Stimulated activated CD4-positive, alpha-beta T cell treated with anti-CD3 and anti-CD28 coated beads, Interleukin-1b, Interleukin-23, amount 100 ng/mL, for 1 hour (primary cell): ENCODE measurements at places on chromosomes 5 and 9.

- DNase-seq, result no peak
Measured at GRCh38 chr9:135951889-135952663, 9.1 kb downstream of the UBAC1 start.

- DNase-seq, result no peak
Measured at GRCh38 chr5:125484742-125485641, 738.6 kb upstream of the ZNF608 start.

DNA sequence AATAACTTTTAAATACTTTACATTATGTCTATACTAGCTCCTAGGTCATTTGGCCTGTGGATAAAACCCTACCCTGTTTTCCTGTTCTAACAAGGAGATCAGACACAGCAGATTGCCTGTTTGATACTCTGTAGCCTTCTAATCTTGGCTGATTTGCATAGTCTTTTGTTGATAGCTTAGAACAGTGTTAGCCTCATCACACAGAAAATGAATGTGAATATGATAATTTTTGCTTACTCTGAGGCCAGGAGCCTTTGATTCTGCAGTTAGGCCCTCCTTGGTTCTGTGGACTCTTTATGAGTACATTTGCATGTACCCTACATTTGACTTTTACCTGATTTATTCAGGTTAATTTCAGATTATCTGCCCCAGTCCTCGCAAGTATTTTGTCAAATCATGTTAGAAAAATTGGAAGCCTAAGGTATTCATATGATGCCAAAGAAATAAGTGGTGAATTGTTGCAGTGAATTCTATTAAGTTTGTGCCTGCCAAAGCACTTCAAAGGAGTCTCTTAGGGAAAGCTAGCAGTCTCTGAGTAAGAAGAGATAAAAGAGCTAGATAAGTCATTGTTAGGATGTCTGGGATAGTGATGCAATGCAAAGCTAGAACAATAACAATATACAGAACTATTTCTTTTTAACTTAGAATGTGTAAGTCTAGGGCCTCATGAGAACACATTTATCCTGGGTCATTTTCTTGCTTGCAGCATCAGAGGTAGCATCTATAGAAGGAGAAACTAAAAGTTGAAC is 56.4 kb downstream of the SCAMP1 start:
- no peak for DNase-seq

- DNase-seq, result no peak
Measured at GRCh38 chr9:131524665-131525315, 6.3 kb downstream of the UCK1 start.

DNA sequence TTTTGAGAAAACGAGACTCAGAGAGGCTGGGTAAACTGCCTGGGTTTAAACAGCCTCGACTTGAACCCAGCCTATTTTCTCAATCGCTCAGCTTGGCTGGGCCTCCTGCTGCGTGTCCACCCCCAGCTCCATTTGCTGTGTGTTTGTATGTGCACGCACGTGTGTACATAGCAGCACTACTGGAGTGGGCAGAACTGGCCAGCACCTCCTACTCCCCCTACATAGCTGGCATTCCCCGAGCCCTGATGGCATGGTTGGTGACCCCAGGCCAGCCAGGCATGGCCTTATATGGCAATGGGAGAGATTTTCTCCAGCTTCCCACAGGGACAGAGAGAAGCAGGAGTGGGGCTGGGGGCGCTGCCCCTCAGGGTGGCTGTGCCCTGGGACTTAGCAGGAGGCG is 4.1 kb downstream of the AIF1L start:
- no peak for DNase-seq

- DNase-seq, result no peak
Measured at GRCh38 chr9:127892831-127893230, 6.6 kb downstream of the ST6GALNAC6 start.

GRCh38 chr9:80156756-80157472 is 585.1 kb downstream of the TLE4 start:
- no peak for DNase-seq

GRCh38 chr5:18772475-18772874 is 1138.2 kb downstream of the TAF11L14 start:
- DNase-seq, result no peak

- no peak for DNase-seq
Measured at GRCh38 chr5:160369990-160370712, at the start of gene C1QTNF2. Gene C1QTNF2 (minus strand): TSS chr5:160370626. CDS start chr5:160355011, 15,615 bp downstream.

- DNase-seq, result no peak
Measured at GRCh38 chr9:1929722-1930244, 85.4 kb upstream of the SMARCA2 start.

DNA sequence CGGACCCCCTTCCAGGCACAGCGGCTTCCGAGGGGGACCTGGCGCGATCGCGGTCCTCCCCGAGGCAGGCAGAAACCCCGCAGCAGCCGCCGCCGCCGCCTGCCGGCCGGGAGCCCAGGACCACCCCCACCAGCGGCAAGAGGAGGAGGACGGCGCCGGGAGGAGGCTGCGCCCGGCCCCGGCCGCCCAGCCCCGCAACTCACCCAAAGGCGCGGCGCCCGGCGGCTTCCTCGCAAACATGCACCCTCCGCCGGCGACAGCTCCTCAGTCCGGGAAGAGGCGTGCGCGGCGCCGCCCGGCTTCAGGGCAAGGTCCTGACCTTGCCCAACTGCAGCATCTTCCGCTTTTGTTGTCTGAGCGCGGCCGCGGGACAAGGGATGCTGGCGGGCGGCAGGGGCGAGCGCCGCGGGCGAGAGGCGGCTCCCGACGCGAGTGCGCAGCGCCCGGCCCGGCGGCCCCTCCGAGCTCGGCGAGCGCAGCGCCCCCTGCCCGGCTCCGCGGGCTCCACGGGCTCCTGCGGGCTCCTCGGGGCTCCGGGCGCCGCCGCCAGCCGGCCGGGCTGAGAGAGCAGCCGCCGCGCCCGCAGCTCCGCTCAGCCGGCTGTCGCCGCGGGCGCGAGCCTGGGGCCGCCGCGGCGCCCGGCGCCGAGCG is 507 bp downstream of the CTNND2 start:
- no peak for DNase-seq

DNA sequence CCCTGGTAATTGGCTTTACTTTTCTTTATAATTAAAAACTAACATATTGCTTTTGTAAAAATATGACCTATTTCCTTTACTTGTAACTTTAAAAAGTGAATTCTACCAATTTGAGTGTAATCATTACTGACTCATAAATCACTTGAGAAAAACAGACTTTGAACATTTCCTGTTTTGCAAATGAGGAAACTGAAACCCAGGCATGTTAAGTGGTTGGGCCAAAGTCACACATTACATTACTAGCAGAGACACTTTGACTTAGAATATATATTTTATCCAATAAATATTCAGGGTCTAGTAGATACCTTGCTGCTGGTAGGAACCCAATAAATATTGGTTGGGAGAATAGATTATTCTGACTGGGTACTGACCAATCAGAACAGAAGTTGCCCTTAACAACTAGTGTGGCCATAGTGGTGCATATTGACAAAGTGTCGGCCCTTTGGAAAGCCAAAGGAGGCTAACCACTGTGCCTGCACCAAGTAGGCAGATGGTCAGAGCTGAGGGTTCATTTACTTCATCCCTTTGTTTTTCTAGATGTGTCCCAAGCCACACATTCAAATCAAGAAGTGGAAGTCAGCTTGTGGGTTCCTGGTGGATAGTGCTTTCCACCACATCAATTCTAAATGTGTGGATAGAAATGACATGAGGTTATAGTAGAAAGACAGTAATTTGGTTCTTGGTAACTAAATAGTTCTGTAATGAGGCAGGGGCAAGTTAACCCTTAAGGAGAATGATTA is 365.1 kb upstream of the RIOK2 start:
- no peak for DNase-seq

GRCh38 chr5:55232271-55232984 is 980 bp downstream of the CCNO start:
- DNase-seq, result no peak

DNA sequence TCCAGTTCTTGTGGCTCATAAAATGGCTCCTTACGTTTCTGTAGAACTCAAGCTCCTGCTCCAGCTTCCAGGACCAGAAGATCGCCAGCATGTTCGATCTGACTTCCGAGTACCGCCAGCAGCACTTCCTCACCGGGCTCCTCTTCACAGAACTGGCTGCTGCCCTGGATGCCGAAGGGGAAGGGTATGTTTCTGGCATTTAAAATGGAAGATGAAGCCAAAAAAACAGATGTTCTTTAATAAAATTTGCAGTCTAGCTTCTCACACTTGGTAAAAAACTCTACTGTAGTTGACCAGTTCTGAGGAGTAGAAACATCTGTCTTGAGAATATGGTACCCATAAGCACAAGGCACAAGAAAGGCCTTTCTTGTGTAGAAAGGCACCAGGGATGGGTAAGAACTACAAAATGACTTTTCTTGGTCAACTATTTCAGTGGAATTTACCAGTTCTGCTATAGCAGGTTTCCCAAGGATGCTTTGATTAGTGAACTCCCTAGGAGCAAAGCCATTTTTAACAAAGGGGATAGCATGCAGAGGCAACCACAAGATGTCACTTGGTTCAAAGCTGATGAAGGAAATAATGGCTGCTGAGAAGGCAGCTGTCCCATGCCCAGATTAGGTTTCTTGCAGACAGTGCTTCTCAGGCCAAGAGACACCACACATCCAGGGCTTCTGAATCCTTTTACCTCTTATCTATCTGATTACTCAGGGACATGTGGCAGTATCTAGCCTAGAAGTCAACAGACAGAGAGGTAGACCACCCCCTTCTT is 192.4 kb downstream of the DOCK8 start:
- no peak for DNase-seq

DNA sequence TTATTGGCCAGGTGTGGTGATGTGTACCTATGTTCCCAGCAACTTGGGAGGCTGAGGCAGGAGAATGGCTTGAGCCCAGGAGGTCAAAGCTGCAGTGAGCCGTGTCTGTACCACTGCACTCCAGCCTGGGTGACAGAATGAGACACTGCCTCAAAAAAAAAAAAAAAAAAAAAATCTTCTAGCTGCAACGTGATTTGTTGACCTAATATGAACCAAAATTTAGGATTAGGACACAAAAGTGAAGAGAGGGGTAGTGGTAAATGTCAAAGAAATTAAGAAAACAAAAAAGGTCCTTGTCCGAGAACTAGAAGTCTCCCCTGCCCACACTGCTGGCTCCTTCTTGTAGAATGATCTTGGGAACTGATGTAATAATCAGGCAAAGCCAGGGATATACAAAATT is 272.0 kb downstream of the EFNA5 start:
- no peak for DNase-seq

GRCh38 chr9:85185486-85186217 is 516.1 kb downstream of the NTRK2 start:
- DNase-seq, result no peak

- no peak for DNase-seq
Measured at GRCh38 chr5:94218374-94218773, 400.0 kb downstream of the KIAA0825 start.

DNA sequence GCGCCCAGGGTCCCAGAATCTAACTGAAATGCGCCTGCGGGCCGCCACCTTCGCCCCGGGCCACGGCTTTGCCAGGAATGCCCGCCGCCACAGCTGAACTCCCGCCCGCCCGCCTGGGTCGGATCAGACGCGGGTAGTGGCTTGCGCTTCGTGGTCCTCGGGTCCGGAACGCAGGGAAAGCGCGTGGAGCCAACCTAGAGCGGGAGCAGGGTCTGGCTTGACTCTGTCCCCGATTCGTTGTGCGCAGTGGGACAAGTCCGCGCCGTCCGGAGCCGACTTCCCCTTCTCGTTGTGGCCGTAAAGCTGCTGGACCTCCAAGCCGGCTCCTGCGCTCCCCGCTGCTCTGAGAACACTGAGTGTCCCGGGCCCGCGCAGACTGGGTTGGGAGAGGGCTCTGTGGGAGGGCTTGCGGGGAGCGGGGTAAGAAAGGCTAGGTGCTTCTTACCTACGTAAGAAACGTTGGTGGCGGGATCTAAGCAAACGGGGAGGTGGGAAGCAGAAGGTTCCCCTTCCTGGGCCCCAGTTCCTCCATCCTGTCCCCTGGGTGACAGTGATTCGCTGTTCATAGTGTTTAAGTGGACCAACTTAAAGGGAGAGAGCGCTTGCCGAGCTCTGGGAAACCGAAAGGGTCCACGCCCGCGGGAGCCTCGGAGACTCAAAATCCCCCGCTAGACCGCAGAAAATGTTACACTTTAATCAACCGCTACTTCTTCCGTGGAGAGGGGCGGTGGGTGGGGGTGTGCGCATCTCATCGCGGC is 4.4 kb upstream of the FOXE1 start:
- DNase-seq, result no peak

GRCh38 chr5:83340511-83340918 is 131.0 kb upstream of the VCAN start:
- DNase-seq, result no peak

- DNase-seq, result no peak
Measured at GRCh38 chr5:89991592-89991991, 418.0 kb downstream of the CETN3 start.

DNA sequence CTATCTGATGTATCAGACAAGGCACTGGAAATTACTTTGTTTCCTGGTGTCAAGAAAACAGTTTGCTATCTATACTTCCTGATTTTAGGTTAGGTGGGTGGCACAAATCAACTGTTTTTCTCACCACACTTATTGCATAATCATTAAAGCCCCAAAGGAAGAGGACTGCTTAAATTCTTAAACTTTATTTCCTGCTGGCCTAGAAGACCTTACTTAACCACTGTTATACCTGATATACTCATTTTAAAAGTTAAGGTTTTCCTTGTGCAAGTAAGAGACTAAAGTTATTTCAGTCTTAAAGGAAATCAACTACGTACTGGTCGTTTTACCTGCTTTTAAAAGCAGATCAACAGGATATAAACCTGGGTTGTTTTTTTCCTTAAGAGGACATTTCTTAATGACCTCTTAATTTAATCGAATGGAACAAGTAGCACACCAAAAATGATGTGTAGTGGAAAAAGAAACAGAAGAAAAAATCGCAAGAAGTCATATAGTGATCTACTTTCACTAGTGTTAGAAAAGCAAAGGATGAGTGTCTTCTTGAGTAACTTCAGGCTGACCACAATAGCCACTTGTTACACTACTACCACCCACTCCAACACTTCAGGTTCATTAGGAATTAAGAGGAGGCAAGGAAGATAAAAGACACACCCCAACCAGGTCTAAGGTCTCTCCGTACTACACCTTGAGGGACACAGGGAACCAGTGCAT is 974 bp downstream of the CLINT1 start:
- DNase-seq, result no peak

GRCh38 chr5:143118222-143118621 is 285.3 kb downstream of the NR3C1 start:
- DNase-seq, result no peak

DNA sequence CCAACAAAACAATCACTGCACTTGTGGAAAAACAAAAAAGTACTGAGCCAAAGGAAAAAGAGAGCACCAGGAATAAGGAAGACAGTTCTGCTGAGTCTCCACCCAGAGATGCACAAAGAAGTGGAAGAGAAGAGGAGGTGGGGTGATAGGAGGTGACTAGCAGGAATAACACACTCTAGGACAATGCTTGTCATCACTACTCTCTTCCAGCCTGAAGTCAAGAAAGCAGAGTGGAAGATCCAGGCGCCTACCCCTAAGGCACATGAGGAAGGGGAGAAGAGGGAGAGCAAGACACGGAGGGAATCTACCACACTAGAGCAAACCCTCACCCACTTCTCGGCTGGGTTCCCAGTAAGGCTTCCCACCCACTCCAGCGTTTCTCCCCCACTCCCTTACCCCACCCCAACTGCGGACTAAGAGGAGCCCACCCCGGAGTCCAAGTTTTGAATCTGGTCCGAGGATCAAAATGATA is 1.7 kb downstream of the SLIT3 start:
- no peak for DNase-seq
